ENCODE measurements at places on chromosomes 6 and 20.

- no peak for DNase-seq
Measured at GRCh38 chr20:8213831-8214587, 81.9 kb downstream of the PLCB1 start.

GRCh38 chr6:148840256-148840655 lies 93.4 kb downstream of the UST start:
- DNase-seq = peak; percentile 48

DNA sequence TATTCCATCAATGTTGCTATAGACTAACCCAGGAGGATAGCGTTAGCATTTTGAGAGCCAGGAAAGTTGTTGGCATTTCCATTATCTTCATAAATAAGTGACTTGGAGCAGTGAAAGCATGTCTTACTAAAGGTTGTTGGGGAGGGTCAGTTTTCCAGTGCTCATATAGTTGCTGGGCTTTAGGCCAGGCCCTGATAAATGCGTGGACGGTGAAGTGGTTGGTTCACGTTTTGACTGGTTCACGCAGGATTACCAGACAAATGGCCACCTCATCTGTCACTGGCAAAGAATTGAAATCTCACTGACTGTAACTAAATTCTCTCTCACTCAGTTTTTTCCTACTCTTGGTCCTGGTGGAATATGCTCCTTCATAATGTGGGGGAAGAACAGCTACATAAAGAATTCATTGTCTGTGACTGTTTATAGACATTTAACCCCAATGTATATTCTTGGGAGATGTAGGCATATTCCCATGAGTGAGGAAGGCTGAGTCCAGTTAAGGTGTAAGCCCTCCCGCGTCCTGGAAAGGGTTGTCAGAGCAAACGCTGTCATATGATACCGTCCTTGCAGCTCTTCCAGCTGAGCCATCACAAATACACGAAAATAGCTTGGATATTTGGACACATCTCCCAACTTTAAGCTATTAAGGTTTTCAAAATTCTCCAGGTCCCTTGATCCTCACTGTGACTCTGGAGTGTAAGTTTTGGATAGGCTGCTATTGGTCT lies 27.8 kb downstream of the LRRC1 start:
- DNase-seq = no peak

DNA sequence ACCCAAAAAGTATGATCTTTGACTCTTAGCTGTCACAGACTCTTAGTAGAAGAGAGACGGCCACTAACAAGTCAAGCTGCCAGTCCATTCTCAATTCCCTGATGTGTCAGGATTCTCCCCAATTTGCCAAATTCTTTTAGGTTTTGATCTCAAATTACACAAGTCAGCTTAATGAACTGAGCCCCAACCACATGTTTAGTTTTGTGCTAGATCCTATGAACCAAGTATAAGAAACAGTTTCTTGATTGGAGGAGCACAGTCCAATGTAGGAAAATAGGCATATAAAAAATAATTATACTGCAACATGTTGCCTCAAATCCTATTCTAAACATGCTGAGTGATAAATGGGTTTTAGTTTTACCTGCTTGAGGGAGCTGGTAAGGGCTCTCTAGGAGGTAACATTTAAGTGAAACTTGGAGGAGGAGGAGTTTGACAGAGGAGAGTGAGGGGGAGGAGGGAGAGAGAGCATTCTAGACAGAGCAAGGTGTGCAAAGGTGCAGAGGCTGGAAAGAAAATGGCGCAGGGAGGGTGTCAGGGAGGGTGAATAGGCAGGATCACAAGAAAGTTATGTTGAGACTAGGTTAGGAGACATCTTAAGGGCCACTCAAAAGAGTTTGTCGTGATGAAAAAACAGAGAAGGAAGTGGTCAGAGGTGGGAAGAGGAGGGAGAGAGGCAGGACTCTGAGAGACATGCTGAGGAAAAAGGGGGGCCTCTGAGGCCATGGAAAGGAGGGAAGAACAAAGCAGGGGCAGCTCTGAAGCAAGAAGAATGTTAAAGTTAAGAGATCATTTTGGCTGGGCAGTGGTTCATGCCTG lies 22.8 kb upstream of the FAM83C start:
- DNase-seq = no peak

DNA sequence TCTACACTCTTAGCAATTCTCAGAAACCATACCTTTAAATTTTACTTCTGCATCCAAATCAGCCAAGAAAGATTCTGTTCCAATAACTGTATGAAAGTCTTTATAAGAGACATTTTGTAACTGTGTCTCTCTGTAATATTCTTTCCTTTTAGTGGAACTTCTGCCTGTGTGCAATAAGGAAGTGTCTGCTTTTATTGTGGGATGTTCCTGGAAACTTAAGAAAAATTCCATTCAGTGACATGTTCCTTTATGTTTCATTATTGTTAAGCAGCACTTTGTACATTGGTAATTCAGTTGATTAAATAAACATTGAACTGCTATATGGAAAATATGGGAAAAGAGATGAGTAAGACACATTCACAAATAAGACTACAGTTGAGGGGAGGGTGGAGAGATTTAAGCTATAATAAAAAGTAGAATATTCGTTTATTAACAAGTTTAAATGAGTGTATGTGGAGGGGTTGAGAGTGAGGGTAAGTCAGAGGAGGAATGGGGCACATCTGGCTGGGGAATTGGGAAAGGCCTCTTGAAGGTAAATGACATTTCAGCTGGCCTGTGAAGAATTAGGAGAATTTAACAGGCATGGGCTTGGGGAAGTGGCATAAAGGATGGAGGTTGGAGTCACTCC lies 11.9 kb downstream of the NUS1 start:
- no peak for DNase-seq

GRCh38 chr6:148146717-148147462 lies 195.7 kb upstream of the SASH1 start:
- peak; percentile 94 for DNase-seq
